ENCODE measurements at places on chromosomes 4 and X.

DNA sequence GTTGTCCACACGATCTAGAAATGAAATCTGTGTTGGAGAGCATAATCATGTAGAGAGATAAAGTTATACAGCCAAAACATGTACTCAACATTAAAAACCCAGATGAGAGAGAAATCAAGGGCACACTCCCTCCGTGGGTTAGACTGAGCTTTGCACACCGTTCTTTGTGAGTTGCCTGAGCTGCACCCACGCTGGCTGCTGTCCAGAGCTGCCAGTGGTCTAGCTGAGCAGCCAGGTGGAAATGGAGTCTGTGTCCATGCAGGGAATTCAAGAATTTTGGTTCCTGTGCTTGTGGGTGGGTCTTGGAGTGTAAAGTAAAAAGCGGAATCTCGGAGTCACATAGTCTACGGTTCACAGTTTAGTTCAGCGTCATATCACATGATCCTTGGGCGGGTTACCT, 84.6 kb downstream of the GPR143 start:
- DNase-seq: no peak

GRCh38 chrX:55907968-55908607, 190.5 kb downstream of the RRAGB start:
- peak; percentile 73 for DNase-seq

DNA sequence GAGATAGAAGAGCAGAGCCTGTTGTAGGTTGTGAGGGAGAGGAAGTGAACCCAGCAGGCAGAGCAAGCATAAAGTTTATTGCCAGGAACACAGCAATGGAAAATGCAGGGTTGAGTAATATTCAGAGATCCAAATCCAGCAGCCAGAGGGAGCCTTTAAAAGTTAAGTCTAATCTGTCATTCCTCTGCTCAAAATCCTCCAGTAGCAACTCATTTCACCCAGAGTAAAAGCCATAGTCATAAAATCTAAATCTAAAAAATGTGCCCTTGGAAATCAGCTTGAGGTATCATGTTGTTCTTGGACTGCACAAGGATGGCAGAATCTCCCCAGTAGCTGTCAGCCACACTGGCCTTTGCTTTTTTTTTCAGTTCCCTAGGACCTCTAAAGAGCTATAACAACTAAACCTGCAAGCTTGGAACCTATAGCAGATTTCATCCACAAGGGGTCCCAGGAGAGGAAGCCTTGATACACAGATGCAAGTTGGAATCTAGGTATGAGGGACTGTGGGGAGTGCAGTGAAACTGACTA, 62.9 kb upstream of the FRAS1 start:
- no peak for DNase-seq

GRCh38 chrX:49761481-49761880, 65.7 kb upstream of the PAGE1 start:
- DNase-seq: peak; percentile 52

DNA sequence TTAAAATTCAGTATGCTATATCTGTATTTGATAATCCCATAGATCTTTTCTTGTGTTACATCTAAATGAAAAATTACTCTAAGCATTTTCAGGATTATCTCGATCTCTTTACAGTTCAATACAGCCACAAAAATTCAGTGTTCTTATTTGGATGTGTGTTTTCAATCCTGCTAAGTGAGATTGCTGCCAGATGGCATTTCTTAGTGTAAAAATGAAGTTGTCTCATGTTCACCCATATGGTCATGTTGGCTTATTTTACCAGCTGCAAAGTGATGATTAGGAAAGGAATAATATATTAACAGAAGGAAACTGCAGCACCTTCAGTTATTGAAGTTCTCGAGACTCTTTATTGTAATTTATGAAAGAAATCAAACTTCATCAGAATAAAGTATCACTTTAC, 12.1 kb upstream of the FAM47A start:
- DNase-seq: no peak

DNA sequence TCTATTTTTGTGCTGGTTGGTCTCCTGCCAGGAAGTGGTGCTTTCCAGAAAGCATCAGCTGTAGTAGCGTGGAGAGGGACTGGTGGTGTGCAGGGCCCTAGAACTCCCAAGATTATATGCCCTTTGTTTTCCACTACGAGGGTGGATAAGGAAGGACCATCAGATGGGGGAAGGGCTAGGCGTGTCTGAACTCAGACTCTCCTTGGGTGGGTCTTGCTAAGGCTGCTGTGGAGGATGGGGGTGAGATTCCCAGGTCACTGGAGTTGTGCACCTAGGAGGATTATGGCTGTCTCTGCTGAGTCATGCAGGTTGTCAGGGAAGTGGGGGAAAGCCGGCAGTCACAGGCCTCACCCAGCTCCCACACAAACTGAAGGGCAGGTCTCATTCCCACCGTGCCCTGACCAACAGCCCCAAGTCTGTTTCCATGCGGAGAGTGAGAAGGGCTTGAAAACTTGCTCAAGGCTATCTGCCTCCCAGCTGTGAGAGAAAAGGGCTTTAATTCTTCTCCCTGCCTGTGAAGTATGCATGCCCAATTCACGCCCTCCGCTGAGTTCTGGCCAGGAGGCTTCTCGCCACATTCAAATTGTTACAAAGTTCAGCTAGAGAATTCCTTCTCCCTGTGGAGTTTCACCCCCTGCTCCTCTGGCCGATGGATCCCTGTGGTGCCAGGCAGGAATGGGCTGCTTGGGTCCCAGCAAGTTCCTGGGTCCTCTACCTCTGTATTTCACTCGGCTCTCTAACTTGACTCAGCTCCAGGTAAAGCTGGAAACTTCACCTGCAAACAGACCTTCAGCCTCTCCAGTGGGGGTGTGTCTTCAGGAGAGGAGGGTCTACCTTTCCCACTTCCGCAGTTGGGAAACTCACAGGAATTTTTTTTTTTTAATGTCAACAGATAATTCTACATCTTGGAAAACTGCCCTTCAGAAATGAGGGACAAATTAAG, 7.7 kb upstream of the CSTF2 start:
- no peak for DNase-seq

DNA sequence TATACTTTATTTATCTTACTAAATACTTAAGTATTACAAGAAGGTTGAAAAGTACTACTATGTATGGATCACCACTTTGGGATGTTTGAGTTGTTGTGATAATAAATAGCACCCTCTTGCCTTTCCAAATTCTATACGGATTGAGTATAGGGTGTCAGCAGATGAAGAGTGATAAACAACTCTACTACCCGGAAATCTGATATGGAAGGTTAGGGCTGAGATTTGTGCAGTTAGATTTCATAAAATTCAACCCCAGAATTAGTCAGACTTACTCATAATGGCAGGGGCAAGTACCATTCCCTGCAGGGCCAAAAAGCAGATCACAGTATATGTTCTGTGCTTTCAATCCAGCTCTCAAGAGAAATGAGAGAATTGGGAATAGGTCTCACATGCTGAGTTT, 1008.9 kb upstream of the PCDH7 start:
- DNase-seq: no peak

DNA sequence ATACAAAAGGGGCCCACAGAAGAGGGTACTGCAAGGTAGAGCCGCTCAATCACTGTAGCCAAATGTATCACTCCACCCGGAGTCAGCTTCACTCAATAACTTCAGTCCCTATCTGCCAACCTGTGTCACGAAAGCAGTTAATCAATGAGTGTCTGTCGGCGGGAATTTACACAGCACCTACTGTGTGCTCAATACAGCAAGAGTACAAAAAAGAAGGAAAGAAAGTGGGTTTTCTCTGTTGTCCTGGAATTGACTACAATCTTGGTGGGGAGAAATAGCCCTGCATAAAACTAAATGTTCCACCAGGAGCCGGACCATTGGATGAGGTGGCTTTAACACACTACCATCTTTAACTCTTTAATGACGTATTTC, 780 bp upstream of the NKRF start:
- peak; percentile 23 for DNase-seq

- DNase-seq: peak; percentile 46
These were observed 32.4 kb downstream of the MAGEC1 start for GRCh38 chrX:141936080-141936479.

DNA sequence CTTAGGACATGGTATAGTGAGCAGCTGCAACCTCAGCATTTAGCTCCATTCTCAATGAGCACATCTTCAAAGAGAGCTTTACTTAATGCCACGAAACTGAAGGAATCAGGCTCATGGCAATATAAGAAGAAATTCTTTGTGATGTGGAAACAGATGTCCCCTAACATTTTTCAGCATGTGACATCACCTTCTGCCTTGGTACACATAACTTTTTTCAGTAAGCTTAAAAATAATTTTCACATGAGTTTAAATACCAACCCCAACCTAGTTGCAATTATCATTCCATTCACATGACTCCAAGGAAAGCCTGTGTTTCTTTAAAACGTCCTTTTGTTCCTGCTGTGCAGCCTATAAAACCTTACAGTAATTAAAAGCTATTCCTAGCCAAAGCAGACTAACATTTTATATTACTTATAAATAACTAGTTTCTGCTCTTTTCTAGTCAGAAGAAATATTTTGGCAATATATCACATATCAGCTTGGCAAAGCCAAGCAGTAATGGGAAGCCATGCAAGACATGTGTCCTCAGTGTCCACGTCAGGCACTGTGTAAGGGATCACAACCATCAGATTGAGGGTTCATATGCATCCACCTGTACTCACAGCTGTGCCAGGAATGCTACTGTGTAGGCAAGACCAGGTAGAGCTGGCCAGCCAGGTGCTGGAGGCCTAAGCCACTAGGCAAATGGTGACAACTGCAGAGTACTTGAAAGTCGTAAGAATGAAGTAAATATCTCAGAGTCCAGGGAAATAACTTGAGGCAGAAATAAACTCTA, 466.6 kb downstream of the INPP4B start:
- peak; percentile 6 for DNase-seq

All from DMS53 (cell line).